ENCODE measurements at places on chromosomes 3 and 15.

DNA sequence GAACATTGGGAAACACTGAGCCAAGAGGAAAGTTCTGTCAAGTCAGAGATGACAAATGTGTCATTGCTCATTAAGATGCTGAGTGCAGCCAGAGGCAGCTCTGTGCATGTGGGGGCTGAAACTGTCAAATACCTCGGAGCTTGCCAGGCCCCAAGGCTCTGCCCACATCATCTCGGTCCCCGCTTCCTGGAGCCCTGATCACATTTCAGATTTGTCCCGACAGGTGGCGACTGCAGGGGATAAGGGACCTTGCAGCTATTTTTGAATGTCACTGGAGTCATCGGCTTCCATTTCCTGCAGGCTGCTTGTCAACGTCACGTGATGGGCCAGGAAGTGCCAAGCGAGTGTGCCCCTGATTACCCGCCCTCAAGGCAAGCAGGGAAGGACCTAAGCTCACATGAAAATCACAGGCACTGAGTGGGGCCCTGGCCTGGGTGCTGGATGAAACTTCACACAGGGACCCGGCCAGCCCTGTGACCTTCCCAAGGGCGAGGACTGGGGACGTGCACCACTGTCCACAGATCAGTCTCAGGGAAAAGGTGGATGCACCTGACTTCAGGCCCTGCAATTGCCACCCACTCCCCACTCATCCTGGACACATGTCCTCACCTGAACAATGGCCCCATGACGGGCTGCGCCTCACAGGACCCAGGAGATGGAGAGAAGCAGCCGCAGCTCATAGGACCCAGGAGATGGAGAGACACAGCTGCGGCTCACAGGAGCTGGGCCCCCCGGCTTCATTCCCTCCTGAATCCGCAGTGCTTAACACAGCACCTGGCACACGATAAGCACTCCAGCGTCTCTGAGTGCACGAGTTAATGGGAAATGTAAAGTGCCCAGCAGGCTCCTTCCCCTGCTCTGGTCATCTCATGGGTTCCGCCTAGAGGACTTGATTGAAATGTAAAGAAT is 73.4 kb downstream of the NUP210 start:
- no peak overlapping the region for H3K27ac ChIP-seq
- no peaks in the 10 kb centered on the region for H3K27me3 ChIP-seq
- no peak for DNase-seq
- H3K36me3 ChIP-seq, result no peaks in the 10 kb centered on the region

DNA sequence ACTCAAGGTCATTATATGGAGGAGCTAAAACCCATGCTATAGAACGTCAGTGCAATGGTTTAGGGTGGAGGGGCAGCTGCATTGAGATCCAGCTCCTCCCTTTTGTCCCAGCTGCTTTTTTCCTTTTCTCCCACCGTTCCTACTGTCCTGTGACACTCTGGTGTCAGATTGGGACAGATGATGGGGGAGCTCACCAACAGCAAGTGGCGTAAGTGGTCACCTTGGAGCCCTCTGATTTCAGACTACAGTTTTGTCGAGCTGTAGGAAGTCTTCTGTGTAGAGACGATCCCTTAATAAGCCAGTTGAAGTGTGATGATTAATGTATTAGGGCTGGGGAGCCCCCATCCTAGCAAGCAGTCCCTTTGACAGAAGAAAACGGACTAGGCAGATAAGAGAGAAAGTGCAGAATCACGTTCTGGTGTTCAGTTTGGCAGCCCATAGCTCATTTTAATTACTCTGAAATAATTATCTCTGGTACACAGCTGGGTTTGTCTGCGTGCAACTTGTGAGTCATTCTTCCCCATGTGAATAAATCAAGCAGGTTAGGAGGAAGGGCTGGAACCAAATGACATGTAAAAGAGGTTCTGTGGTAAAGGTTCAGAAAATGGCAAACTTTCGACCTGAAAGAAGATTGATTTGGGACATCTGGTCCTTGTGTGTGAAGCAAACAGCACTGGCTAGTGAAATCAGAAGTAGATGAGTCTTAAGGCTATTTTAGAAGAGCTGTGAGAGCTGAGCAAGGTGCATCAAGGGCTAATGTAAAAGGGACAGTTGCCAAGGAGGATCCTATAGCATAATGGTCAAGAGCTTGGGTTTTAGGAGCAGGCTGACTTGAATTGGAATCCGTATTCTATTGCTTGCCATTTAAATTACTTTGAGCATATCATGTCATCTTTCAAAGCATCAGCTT is 241.4 kb downstream of the EDEM1 start:
- H3K4me1 ChIP-seq, result no peaks in the 10 kb centered on the region
- H3K27me3 ChIP-seq, result no peaks in the 10 kb centered on the region
- H3K27ac ChIP-seq, result no peak overlapping the region

- no peak overlapping the region for H3K27ac ChIP-seq
- no peaks in the 10 kb centered on the region for H3K27me3 ChIP-seq
- H3K4me1 ChIP-seq, result no peaks in the 10 kb centered on the region
- no peaks in the 10 kb centered on the region for H3K36me3 ChIP-seq
- DNase-seq, result no peak
Observed at GRCh38 chr3:162799910-162800309, 1303.3 kb downstream of the OTOL1 start.

- no peak for DNase-seq
- no peak overlapping the region for H3K27ac ChIP-seq
- no peaks in the 10 kb centered on the region for H3K27me3 ChIP-seq
- H3K36me3 ChIP-seq, result no peaks in the 10 kb centered on the region
Observed at GRCh38 chr3:177811112-177811511, 613.8 kb upstream of the TBL1XR1 start.

GRCh38 chr3:25661694-25662437 is 2.8 kb downstream of the TOP2B start:
- H3K4me3 ChIP-seq, result no peak overlapping the region
- H3K27ac ChIP-seq, result no peak overlapping the region
- no peak for DNase-seq

- H3K36me3 ChIP-seq, result no peaks in the 10 kb centered on the region
- no peak overlapping the region for H3K27ac ChIP-seq
- no peaks in the 10 kb centered on the region for H3K27me3 ChIP-seq
- DNase-seq, result no peak
- no peaks in the 10 kb centered on the region for H3K4me1 ChIP-seq
Observed at GRCh38 chr3:122916084-122916483, 111.5 kb downstream of the SEMA5B start.

GRCh38 chr15:39195961-39196486 is 384.9 kb upstream of the THBS1 start:
- H3K4me1 ChIP-seq, result peaks cover 14% of the 10 kb centered on the region
- no peak overlapping the region for H3K4me3 ChIP-seq
- DNase-seq, result peak; percentile 95
- H3K27ac ChIP-seq, result peak overlapping the region; percentile 39
- no peaks in the 10 kb centered on the region for H3K27me3 ChIP-seq

All from trophoblast cell (in vitro differentiated cells and primary cell).